ENCODE measurements at places on chromosomes 7 and 10.

GRCh38 chr10:63462442-63462841, 3.3 kb downstream of the JMJD1C start:
- no peak for DNase-seq

DNA sequence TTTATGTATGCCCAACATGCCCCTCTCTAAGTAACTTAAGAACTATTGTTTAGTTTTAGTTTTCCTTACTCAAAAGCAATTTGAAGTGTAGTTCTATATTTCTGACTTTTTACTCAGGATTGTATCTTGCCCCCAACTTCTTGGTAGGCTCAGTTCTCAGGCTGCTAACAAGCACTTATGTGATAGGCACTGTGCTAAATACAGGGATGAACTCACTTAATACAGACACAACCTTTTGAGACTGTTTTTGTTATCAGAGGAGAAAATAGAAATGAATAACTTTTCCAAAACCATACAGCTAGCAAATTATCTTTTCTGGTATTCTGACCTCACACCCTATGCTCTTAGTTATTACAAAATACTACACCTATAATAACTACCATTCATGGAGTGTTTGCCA, 16.3 kb downstream of the TAX1BP1 start:
- no peak for DNase-seq

GRCh38 chr7:149191851-149192250, 3.5 kb upstream of the ZNF282 start:
- peak; percentile 14 for DNase-seq

- DNase-seq = no peak
Measured at GRCh38 chr10:61016630-61017029, 72.6 kb upstream of the RHOBTB1 start.

DNA sequence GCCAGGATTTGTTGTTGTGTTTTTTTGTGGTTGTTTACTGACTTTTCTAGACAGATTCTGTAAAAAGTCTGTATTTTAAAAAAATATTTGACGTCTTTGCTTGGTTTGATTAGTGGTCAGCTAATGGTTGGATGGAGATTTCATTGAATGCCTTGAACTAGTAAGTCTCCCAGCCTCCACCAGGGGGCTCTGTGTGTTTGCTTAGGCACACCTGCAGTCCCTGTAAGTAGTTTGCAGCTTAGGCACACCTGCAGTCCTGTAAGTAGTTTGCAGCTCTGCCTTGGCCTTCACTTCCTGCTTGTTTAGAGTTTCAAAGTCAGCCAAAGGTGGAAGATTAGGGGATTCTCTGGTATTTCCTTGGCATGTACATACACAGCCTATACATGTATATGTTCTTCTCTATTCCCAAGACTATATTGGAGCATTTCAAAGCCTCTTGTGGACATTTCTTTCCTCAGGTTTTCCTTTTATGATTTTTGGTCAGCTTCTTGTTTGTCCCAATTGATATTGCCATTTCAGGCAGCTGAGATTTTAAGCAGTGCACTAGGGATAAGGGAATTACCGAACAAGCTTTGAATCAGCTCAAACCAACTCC, 101.6 kb downstream of the CCSER2 start:
- DNase-seq = no peak

- DNase-seq = peak; percentile 64
Measured at GRCh38 chr10:132102717-132103110, 37.0 kb downstream of the JAKMIP3 start.

- DNase-seq = no peak
Measured at GRCh38 chr7:123624527-123625183, 23.0 kb downstream of the ASB15 start.

- peak; percentile 65 for DNase-seq
Measured at GRCh38 chr10:86289577-86289868, 77.1 kb downstream of the GRID1 start.

DNA sequence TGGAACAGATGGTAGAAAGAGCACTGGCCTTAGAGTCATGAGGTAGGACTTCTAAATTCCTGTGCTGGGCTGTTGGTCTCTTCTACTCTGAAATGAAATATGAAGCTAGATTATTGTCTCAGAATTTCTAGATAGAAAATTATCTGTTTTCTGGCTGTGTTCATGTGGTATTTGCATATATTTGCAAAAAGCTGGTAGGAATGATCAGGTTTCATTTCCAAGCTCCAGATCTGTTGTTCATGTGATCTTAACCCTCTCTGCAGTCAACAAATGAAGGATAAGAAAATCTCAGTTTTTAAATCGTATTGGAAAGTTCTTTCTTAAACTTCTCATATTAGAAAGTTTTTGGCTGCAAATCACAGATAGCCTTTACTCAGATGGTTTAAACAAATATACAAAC, 248.3 kb downstream of the CDK14 start:
- no peak for DNase-seq

DNA sequence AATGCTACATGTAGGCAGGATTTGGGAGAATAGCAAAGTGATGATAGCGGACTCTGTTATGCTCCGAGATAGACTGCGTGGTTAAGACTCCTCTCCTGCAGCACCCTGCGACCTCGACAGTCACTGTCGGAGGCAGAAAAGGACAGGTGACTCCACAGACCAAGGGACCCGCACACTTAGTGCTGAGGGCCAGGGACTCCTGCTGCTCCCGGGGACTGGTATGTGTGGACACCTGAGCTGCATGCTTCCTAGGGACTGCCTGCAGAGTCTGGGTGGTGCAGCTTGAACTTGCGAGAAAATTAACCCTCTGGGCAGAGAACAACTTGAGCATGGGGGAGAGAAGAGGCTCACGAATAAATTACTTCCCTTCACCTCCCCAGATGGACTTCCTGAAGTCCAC, 407.1 kb upstream of the PFKP start:
- no peak for DNase-seq
